Neural cell (in vitro differentiated cells): ENCODE measurements at places on chromosomes 12 and 14. TPM values are rescaled to one million over a fixed set of nuclear protein-coding genes. Genes with fewer than 3 reads are reported as not detected.

FAIM2 gene
- polyA plus RNA-seq = 4.0 and 5.3 TPM in 2 replicates

DTX1 gene
- 30.7 and 42.8 TPM in 2 replicates for polyA plus RNA-seq

CD163L1 gene
- polyA plus RNA-seq = 0.62 TPM in 1 of 2 replicates, not detected in the other

ZBTB42 gene
- polyA plus RNA-seq = not detected in 2 replicates

CDKN1B gene
- 106 and 107 TPM in 2 replicates for polyA plus RNA-seq

PRIMA1 gene
- 0.14 TPM in 1 of 2 replicates, not detected in the other for polyA plus RNA-seq

KRT3 gene
- polyA plus RNA-seq = not detected in 2 replicates

TSPAN9 gene
- polyA plus RNA-seq = 10.7 and 11.9 TPM in 2 replicates

TAS2R10 gene
- polyA plus RNA-seq = 3.9 and 8.3 TPM in 2 replicates
